Astrocyte of the spinal cord (primary cell): ENCODE measurements at places on chromosomes 5 and 9.

DNA sequence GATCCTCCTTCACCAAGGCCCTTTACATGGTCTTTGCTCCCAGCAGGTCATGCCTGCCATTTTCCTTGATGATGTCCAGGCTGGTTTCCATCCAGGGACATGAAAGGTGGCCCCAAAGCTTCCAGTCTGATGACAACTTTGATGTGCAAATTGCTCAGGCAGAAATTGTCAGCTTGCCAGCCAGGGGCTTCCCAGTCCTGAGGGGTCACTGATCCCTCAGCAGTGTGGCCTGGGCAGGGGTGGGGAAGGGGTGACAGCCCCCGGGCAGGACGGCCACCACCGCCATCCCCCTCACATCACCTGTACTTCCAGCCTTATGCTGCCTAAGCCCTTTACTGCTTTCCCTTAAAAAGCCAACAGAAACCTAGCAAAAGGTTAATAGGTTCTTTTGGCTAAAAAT is 96.3 kb downstream of the ANKRD33B start:
- no peak for DNase-seq

DNA sequence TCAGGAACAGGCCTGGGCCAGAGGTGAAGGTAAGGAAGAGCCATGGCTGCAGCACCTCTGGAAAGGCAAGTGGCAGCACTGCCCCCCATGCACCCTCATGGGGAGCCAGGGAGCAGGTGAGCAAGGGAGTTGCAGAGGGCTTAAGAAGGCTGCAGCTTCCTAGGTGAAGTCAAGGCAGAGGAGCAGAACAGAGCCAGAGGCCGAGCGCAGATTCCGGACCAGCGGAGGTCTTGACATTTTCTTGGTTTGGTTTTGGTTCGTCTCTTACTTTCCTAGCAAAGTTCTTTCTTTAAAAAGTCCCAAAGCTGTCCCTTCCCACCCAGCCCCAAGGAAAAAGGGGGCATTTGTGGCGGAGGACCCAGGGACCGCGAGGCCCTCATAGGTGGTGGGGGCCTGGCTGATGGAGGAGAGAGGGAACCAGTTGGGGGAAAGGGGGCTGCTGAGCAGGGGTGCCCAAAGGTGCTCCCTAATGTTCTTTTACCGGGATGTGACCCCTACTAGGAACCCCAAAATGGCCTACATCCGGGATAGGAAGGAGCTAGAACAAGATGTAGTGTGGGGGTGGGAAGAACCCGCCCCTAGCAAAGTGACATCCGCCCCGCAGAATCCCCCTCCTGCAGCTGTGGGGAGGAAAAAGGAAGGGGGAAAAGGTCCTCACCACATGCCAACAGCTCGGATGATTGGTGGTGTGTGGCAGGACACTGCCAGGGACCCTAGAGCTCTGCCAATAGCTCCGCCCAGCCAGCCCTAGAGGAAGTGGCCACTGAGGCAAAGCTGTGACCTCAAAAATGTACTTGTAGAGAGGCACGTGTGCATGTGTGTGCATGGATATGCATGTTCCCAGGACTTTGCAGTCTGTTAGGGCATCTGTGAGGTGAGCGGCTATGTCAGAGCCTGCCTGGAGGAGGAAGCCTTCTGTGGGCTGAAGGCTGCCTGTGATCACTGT is 914 bp upstream of the CD72 start:
- DNase-seq, result no peak

DNA sequence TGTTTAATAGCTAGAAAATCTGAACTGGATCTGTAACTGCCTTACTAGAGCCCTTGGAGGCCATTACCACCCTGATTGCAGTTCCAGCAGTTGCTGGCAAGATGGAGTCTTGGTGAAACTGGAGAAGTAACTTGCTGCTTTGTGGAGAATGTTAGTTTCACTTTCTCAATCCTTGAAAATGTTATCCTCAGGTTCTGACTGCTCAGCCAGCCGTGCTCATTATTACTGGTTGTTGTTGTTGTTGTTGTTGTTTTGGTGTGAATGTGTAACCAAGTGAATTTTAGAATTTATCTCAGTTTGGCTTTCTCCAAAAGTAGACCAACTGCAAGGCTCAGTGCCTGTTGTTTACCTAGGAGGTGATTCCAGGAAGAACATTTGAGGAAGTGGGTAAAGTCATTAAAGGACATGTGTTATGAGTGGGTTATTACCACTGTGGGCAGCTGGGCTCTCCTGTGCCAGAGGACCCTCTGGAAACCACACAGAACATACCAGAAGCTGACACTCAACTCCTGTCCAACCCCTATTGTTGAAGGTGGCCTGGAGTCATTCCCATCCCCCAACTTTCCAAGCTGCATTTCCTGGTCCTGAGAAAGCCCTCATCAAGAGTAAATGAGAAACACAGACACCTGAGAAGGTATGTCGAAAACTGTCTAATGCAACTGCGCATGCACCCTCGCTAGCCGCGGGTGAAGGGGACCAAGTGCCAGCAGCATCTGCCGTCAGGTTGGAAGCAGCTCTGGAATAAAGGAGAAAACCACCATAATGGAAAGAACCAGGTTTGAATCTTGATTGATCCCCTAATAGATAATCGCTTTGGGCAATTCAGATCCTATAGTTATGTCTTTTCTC is 111.6 kb downstream of the CMYA5 start:
- DNase-seq, result peak; percentile 13

- peak; percentile 52 for DNase-seq
Observed at GRCh38 chr5:39580702-39581453, 156.1 kb upstream of the DAB2 start.

DNA sequence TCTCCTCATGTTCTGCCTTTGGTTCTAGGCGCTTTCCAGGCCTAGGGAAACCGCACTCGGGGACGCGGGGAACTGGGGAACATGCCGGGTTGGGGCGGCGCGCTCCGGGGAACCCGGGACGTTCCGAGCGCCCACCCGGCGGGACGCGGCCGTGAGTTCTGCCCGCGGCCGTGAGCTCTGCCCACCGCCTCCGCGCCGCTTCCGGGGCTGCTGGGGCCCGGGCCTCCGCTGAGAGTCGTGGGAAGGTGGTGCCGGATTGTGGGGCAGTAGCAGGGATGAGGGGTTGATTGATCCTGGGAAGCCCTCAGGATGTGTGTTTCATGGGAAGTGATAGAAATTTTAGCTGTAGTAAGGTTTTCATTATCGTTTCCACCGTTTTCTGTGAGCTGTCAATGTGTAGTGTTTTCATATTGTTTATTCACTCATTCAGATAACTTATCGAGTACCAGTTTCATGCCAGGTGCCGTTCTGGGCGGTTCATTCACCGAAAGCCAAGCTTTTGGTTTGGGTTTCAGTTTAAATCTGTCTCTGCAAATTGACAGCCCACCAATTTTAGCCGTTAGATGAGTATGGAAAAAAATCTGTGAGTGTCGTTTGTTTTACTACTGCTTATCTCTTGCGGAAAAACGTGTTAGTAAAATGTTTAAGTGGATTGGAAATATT is 657 bp downstream of the MTRR start:
- no peak for DNase-seq

DNA sequence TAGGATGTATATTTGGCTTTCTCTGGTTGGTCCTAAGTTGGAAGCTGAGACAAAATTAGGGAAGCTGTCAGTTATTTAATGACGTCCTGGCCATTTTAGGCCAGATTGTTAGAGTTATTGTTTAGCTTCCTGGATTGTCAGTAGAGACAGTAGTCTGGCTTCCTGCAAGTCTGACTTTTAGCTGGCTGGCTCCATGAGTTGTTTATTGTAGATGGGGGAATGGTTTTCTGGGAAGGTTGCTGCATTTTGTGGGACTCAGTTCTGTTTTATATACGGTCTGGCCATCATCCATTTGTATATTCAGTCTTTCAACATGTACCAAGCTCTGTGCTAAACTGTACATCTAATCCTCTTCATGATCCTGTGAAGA is 68.3 kb downstream of the SGCD start:
- no peak for DNase-seq

DNA sequence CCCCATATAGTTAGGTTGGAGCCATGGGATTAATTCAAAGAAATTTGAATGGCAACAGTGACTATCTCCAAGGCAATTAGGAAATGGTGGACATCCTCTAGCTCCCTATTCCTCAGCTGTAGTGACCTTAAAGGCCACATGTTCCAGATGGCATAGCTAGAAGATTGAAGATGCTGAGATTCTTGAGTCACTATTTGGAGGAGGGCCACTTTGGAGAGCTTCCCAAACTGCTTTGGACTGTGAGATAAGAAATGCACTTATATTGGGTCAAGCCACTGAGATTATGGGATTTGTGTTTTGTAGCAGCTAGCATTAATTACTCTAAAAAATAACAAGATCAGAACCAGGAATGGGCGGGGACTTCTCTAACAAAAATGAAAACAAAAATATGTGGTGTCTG is 636.2 kb upstream of the CCNG1 start:
- no peak for DNase-seq

- no peak for DNase-seq
Observed at GRCh38 chr9:100674419-100675122, 96.7 kb downstream of the CAVIN4 start.

DNA sequence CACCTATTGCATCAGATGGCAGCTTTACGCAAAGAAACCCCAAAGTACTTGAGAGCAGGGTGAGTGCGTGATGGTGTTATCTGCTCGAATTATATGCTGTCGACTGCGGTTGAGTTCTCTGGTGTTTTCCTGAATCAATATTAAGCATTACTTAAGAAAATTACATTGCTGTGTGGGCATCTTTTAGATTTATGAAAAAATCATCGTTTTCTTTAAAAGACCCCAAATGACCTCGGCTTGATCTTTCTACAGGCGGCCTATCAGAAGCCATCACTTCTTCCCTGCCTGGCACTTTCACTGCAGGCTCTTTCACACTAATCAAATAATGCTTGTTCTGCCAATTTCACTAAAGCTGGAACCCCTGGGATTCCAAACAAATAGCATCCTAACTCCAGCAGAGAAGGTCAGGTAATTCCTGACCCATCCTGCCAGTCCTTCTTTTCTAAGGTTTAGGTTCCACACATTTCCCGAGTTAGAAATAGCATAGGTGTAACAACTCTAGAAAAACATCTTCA is 1.7 kb downstream of the UBE2QL1 start:
- no peak for DNase-seq

DNA sequence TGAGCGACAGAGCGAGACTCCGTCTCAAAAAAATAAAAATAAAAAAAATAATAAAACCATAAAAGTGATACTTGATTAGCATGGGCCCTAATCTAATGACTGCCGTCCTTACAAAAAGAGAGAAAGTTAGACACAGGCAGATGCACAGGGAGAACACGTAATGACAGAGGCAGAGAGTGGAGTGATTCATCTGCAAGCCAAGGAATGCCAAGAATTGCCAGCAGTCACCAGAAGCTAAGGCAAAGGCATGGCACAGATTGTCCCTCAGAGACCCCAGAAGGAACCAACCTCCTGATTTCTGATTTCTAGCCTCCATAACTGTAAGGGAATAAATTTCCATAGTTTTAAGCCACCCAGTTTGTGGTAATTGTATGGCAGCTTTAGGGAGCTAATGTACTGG is 79.6 kb upstream of the FREM1 start:
- no peak for DNase-seq

DNA sequence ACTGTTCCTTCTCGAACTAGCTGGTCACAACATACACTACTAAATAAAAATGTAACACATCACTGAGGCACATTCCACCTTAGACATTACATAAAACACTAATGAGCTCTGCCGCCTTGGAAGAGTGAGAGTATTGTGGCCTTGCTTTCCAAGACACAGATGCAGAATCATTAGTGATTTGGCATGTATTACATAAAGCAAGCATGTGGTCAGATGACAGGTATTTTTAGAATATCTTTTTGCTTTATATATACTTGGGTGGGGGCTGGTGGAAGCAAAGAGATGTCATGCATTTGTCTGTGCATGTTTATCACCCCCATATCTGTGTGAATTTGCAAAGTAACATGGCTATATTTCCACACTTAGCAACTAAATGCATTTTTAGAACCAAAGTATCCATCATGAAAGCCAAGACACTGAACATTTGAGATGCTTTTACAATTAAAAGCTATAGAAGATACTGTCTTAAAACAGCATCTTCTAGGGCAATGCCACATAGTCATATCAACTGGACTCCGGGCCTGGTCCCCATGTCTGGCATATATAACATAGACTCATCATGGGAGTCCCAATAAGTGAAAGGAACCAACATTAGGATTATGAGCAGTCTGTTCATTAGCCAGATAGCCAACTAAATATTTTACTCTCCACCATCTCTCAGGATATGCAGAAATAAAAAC is 213.5 kb downstream of the MEF2C start:
- DNase-seq, result peak; percentile 45

DNA sequence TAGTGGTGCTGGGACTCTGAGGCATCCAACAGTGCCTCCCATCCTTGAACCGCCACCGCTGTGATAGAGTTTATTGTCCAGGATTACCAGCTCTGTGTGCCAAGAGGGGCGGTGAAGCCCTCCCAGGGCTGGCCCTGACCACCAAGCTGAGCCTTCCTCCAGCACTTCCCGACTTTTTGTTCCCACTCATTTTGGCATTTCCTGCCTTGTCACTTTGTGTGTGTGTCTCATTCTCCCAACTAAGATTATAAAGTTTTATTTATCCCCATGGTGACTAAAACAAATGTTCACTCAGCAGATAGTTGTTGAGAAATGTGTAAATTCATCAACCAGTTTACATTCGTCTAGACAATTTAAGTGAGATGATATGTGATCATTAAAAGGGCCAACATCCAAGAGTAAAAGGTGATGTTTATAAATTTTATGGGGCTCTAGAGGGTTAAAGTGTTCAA is 2.5 kb downstream of the F2R start:
- no peak for DNase-seq

DNA sequence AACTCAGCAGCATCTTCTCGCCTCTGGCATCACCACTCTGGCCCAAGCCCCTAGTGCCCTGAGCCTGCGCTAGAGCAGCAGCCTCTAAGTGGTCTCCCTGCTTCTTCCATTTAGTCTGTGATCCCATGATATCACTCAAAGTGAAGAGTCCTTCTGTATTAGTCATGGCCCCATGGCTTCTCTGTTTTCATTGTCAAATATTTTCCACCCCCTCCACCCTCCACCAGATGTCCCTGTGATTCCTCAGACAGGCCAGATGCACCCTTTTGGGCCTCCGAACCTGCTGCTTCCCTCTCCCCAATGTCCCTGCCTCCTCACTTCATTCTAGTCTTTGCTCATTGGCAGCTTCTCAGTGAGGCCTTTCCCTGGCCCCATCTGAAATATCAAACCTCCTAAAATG is 299.2 kb downstream of the SPOCK1 start:
- peak; percentile 14 for DNase-seq

DNA sequence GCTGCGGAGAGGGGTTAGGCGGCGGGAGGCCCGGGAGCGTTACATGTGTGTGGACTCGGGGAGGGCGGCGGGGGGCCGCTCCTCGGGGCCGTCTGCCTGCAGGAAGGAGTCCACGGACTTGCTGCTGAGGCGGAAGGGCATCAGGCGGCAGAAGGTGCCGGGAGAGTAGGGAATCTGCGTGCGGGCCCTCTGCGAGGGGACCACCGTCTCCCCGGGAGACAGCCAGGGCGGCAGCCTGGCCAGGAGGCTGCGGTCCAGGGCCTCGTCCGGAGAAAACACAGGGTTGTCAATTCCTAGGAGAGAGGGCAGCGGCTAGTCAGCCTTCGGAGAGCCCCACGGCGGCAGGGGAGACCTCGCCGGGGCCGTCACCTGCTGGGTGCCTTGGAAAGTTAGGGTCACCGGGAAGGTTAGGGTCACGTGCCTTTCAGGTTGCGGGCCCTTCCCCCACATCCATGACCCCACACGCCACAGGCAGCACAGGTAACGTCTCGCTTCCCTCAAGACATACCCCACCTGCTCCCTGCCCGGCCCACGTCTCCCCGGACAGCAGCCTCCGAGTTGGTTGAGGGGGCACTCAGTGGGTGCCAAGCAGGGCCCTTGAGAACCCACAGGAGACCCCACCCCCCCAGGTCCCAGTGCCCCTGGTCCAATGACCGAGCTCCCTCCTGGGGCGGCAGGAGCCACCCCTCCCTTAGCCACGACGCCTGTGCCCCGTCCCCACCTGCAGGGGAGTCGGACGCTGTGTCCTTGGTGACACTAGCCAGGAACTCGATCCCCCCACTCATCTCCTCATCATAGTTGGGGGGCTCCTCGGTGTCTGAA is 32.1 kb downstream of the EXOC3 start:
- no peak for DNase-seq
